ENCODE measurements at places on chromosomes 5 and 9.

GRCh38 chr9:137967280-137967953 is 89.8 kb downstream of the CACNA1B start:
- no peak for DNase-seq

GRCh38 chr5:159605585-159605984 is 275.3 kb upstream of the IL12B start:
- no peak for DNase-seq

- DNase-seq: no peak
These were observed 203.9 kb downstream of the C9orf50 start for GRCh38 chr9:129416821-129417539.

DNA sequence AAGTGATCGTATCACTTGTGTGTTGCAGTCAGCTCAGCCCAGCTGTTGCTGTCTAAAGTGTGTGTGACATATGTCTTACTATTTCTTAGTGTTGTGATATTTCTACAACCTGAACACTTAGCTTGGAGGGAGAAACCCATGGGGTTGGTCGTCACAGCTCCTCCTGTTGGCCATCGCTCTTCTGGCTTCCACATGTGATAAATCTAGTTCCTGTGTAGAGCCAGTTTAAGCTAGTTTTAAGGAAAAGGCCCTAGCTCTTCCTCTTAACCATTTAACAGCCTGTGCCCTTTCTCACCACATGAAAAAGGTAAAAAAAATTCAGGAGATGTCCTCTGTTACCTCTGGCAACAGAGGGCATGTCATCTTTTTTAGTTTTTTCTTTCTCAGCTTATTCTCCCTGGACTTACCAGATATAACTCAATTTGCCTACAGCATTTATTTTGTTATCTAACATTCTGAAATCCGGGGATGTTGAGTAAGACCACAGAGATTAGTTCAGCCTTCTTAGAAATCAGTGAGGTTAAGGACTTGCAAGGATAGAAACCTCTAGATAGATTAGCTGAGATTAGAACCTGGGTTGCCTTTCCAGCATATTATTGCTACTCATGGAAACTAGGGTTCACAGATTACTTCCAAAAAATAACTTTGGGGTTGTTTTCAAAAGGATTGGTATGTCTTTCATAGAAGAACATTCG is 100.4 kb downstream of the GAPVD1 start:
- DNase-seq: no peak

All from stimulated activated CD8-positive, alpha-beta memory T cell treated with anti-CD3 and anti-CD28 coated beads, Interleukin-2, amount 100 ng/mL, for 1 hour (primary cell).